NCI-H1694 treated with DMSO at 0.1 percent for 48 hours (cell line): ENCODE measurements at places on chromosomes 5 and 9.

DNA sequence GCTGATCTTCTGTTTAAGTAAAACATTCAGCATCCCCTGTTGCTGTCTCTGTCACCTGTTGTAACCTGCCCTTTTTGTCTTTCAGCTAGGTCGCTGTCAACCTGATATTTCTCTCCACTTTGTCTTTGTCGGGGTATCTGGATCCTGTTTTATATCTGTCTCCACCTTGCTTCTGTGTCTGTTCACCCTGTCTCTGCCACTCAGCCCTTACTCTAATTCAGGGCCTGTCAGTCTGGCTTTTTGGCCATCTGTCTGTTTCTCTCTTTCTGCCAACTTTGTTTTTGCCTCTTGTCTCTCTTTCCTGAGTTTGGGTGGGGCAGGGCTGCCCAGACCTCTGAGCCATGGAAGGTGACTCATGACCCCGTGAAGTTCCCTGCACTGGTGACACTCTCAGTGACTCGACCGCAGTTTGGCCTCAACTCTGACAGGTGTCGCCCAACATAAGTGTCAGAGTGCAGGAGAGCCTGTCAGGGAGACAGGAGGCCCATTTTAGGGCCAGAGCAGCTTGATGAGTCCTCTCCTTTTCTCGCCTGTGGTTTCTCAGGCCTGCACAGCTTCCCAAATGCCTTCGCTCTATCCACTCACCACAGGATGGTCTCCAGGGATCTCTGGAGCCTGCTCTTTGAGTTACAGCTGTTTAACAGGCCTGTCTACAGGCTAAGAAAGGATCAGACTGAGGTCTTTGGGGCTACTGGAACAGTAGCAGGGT, 868 bp downstream of the ZBTB43 start:
- no peak for DNase-seq

DNA sequence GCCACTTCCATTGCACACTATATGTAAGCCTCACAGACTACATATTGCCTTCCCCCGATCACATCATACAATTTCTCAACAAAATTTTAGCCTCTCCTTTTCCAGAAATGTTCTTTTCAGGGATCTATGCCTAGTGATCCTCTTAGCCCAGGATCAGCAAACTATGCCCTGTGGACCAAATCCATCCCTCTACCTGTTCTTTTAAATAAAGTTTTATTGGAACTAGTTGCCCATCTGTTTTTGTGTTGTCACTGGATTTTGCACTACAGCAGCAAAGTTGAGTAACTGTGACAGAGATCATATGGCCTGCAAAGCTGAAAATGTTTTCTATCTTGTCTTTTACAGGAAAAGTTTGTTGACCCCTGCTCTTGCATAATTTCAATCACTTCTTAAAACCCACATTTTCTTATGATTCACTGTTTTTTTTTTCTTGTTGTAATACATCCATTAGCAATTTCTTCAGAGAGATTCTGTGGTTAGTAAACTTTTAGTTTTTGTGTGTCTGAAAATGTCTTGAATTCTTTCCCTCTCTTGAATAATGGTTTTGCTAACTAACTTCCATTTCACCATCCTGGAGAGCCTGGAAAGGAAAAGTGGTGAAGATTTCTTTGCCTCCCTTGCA, 7.1 kb downstream of the TXNDC8 start:
- no peak for DNase-seq

DNA sequence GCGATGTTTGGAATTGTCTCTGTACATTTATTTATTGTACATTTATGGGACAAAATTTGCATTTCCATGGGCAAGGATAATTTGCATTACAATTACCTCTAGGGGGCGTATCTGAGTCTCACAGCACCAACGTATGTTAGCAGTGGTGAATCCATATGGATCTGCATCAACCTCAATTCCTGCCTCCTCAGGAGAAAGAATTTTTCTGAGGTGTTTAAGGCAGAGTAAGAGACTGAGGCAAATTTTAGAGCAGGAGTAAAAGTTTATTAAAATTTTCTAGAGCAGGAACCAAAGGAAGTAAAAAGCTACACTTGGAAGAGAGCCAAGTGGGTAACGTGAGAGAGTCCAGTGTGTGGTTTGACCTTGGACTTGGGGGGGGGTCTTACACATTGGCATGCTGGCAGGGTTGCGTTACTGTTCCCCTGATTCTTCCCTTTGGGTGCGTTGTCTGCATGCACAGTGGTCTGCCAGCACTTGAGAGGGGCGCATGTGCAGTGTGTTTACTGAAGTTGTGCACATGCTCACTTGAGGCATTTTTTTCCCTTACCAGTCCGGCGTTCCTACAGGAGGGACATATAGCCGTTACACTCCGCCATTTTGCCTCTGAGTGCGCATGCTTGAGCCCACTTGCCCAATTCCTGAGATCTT, 21.0 kb upstream of the RAB14 start:
- DNase-seq = peak; percentile 40

DNA sequence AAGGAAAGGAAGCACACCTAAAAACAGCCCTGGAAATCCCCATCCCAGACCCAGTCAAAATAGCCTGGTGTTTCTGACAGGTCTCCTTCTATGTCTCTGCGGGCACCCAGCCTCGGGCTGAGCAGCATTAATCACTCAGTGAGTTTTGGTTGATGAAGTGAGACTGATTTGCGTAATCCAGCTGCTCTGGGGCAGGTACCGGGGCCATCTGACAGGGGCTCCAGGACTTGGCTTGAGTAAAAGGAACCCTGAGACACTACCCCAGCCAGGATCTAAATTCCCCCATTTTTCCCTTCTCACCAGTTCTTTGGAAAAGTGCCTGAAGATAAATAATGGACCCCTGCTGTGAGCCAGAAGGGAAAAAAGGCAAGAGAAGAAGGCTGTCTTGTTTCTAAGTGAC, 596 bp downstream of the SLC28A3 start:
- no peak for DNase-seq

- no peak for DNase-seq
Measured at GRCh38 chr5:118518720-118519119, 469.6 kb downstream of the DTWD2 start.

GRCh38 chr5:176883700-176884570, 15.2 kb downstream of the HK3 start:
- no peak for DNase-seq

- DNase-seq = no peak
Measured at GRCh38 chr5:110032376-110032775, 342.6 kb downstream of the MAN2A1 start.

GRCh38 chr5:31854181-31855133, 215.5 kb downstream of the PDZD2 start:
- no peak for DNase-seq

DNA sequence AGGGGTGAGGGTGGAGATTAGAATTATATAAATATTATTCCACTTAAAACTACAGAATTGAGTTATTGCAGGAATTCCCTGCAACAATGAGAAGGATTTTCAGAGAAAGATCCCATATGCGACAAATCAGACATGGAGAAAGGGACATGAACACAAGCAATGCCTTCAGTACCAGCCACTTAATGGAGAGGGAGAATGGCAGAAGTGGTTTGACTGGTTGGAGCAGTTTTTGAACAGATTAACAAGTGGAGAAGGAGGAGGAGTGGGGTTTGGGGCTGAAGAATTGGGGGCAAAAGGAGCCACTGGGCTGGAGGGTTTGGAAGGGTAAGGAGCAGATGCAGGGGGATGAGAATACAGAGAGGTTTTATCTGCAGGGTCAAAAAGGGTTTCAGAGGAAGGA, 620.9 kb upstream of the PTPRD start:
- DNase-seq = no peak

- DNase-seq = peak; percentile 71
Measured at GRCh38 chr9:121498150-121498486, 1.5 kb downstream of the GGTA1 start.

GRCh38 chr9:107389617-107390071, 99.9 kb downstream of the KLF4 start:
- no peak for DNase-seq

DNA sequence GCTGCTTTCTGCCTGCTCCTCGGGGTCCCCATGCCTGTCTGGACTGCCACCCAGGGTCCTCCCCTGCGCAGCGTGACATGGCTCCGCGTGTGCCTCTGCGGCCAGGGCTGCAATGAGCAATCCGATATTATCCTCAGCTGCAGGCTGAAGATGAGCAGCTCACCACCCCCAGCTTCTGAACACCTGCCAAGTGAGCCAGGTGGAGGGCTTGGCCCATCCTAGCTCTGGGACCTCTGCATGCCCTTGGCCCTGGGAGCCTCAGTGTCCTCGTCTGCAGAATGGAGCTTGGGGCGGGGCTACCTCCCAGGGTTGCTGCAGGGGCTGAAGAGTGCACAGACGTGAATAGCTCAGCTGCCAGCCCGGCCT, 4.1 kb upstream of the MYMK start:
- DNase-seq = no peak

DNA sequence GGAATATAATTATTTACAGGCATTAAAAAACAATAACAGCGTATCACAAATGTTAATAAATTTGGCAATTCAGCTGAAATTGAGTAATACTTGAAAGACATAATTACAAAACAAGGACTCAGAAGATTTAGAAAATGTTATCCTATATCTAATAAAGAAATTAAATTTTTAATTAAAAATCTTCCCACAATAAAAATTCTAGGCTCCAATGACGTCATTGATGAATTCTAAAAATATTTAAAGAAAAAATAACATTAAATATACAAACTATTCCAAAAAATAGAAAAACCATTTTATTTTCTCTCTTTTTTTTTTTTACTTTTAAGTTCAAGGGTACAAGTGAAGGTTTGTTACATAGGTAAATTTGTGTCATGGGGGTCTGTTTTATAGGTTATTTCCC, 161.5 kb downstream of the ADAMTS6 start:
- DNase-seq = no peak

DNA sequence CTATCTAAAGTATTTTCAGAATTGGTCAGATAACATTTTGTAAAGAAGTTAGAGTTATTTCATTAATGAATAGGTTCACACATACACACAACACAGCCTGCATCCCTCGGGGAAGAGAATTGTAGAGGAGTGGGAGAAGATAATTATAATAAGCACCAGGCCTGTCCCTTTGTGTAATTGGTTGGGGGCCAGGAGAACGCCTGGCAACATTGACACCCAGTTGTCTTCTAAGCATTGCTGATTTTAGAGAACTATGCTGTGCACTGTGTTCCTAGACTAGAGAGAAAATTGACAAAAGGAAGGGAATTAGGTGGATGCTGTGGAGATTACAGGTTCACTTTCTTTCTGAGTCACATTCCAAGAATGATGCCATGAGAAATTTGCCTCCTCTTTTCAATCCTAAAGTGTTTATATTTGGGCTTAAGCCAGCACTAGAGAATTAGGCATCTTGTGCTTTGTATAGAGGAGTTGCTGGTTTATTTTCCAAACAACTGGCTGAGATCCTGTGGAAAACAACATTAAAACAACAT, 247.6 kb downstream of the COX7C start:
- DNase-seq = peak; percentile 28

- no peak for DNase-seq
Measured at GRCh38 chr5:172943283-172943841, 15.9 kb upstream of the RPL26L1 start.

DNA sequence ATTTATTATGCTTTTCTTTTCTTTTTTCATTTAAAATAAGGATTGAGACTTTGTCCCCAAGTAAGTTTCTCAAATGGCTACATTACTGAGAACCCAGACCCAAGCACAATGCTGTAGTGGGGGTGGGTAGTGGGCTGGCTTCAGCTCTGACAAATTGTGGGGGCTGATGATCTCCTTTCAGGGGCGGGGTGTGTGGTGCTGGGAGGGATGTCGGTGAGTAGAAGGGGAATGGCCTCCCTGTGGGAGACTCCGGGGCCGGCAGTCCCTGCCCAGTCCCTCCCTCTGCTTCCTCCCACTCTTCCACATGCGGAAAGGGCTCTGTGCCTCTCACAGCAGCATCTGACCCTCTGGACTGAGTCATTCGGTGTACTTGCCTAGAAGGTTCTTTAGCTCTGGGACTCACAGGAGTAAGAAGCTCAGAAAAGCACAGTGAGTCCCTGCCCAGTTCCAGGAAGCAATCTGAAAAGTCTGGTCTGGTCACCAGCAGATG, 14.3 kb downstream of the CD180 start:
- no peak for DNase-seq

DNA sequence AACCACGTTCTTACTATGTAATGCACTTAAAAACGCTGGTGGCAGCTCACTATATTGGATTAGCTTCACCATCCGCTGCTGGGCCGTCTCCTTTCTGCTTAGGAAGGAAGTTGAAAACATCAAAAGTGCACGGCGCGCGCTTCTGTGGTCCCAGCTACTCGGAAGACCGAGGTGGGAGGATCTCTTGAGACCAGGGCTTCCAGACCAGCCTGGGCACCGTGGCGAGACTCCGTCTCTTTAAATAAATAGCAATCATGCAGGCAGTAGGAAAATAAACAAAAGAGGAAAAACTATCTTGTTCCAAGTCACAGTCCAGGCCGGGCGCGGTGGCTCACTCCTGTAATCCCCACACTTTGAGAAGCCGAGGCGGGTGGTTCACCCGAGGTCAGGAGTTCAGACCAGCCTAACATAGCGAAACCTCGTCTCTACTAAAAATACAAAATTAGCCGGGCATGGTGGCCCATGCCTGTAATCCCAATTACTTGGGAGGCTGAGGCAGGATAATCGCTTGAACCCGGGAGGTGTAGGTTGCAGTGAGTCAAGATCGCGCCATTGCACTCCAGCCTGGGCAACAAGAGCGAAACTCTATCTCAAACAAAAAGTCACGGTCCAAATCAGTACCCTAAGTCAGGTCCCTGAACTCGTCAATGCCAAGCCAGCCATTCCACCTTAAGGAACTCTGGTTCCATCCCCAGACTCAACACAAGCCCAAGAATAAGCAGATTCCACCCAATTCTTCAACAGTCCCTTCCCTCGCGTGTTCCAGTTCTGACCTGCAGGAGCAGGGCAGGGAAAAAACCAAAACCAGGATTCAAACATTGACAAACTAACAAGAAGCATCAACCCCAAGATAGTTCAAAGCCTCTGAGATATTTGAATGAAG, 1.0 kb upstream of the GOLGA1 start:
- no peak for DNase-seq

- no peak for DNase-seq
Measured at GRCh38 chr9:85223506-85224125, 518.1 kb downstream of the AGTPBP1 start.

DNA sequence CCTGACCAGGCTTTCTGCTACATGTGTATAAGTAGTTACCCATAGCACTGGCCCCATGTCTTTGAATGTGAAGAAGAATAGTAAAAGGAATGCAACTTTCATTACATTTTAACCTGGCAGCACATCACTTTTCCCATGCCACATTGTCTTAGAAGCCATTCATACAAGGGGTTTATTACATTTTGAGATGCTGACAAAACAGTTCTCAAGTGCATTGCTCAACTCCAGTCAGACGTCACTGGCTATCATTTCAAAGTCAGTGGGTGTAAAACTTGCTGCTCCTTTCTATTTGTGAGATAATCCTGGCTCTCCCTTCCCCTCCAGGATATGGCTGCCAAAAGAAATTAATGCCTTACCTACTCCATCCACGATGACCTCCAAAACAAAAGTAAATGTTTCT, 97.0 kb upstream of the VCAN start:
- DNase-seq = no peak

DNA sequence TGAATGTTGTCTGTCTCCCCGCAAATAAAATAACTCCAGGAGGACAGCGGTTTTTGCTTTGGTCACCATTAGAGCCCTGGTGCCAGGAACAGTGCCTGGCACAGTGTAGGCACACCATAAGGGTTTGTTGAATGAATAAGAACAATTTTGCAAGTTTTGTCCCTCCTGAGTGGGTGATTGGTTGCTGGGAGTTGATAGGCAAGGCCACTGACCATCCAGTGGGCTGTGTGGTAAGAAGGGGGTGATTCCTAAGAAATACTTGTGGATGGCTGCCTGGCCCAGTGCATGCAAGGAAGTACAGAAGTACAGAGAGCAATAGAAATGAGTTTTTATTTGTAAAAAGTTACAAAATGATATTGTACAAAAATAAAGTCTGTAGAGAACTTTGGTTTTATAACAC, 27.5 kb downstream of the GDNF start:
- no peak for DNase-seq
